ENCODE measurements at places on chromosomes 6 and 20. TPM values are rescaled to one million over a fixed set of nuclear protein-coding genes. Genes with fewer than 3 reads are reported as not detected.

OOEP gene
- total RNA-seq, result not detected

FOXS1 gene
- total RNA-seq, result not detected

MUC21 gene
- under 0.01 TPM for total RNA-seq

CUL9 gene
- total RNA-seq, result 29.9 TPM

LINC00237 gene
- not detected for total RNA-seq

BACH2 gene
- 1.9 TPM for total RNA-seq

DEFB124 gene
- not detected for total RNA-seq

TTLL9 gene
- total RNA-seq, result not detected

AKAP12 gene
- 1.3 TPM for total RNA-seq

Measured in tracheal epithelial cell (primary cell).